Activated naive CD4-positive, alpha-beta T cell treated with anti-CD3 and anti-CD28 coated beads, Interleukin-2, amount 50 U/mL, for 72 hours (primary cell): ENCODE measurements at places on chromosomes 2 and 18. TPM values are rescaled to one million over a fixed set of nuclear protein-coding genes. Genes with fewer than 3 reads are reported as not detected.

GRCh38 chr2:175363699-175364098 lies 182.2 kb upstream of the ATP5MC3 start:
- no peak for DNase-seq

DNA sequence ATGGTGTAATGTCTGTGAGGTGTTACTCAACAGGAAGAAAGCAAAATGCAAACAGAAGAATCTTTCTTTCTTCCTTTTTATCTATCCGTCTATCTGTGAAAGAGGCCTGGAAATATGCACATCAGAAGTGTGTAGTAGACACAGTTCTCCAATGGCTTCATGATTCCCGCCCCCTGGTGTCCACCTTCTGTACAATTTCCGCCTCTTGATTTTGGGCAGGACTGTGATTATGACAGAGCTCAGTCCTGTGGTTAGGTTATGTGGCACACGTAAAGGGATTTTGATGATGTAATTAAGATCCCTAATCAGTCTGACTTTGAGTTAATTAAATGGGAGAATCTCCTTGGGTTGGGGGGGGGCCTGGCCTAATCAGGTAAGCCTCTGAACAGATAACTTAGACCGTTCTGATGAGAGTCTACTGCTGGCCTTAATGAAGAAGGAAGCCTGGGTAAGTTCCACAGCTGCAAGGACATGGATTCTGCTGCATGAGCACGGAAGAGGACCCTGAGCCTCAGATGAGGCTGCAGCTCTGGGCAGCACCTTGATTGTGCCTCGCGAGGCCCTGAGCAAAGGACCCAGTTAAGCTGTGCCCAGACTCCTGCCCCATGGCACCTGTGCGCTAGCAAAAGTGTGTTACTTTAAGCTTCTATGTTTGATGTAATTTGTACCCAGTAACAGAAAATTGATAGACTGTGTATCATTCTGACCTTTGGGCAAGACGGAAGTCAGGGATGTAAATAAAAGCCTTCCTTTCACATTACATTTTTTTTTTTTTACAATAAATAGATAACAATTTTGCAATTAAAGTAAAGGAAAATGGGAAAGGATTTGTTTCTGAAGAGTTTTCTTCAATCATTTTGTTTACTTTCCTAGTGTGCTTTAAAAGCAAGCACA lies 11.3 kb upstream of the KCNF1 start:
- DNase-seq, result no peak

DNA sequence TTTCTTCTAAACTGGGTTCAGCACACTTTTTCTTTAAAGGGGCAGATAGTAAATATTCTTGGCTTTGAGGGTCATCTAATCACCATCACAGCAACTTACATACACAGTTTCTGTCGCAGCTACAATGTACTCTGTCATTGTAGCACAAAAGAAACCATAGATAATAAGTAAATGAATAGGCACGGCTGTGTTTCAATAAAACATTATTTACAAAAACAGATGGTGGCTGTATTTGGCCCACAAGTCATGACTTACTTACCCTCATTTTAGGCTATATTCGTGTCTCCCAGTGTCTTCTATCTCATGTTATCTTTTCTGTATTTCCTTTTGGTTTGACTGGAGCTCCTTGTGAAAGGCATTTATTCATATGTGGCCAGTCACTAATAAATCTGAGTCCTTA lies 168.3 kb downstream of the MAP2 start:
- DNase-seq, result no peak

DNA sequence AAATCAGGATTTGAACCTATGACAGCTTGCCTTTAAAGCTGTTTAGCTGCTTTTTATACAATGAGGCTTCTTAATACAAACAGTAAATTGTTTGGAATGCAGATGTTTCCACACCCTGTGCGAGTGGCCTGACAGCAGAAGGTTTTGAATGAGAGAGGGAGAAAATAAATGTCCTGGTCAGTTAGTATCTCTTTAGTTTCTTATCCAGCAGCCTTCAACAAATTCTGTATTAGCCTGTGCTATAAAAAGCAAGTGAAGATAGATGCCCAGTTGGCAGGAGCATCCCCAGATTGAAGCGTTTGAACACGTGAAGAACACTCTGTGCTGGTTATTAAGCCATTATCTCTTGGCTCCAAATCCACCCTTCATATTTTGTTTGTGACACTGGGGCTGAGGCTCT lies 70.6 kb downstream of the CERS6 start:
- DNase-seq, result no peak

DNA sequence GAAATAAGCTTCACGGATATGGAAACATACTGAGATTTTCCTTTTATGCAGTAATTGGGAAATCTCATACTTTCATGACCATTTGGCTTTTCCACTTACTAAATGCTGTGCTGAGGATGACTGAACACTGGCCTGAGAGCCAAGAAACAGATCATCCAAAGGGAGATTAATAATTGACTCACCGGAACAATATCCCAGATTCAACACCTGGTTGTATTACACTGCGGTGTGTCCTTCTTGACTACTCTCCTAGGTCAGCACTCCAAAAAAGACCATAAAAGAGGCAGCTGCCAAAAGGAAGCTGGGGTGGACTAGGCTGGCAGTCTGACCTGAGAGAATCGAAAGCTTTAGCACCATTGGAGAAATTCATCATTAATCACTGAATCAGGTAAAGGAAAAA lies 469.1 kb downstream of the CBLN2 start:
- no peak for DNase-seq

- no peak for DNase-seq
These were observed 4.9 kb upstream of the PHLPP1 start for GRCh38 chr18:62710417-62710816.

DNA sequence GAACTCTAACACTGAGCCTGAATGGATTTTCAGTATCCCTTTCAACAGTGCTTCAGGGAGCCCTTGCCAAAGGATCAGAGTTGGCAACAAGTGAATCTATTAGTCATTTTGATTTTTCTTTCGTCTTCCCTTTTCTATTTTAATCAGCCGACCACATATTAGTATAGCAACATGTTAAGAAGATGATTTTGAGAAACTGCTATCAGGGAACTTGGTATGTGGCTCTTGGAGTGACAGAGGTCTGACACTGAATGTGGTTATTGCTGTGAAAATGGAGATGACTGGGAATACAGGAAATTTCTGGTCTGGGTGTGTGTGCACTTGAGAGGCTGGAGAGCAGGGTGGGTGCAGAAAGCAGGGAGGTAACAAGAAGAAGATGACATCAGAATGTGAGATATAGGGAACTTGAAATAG lies 28.7 kb upstream of the IL1RL1 start:
- no peak for DNase-seq

GRCh38 chr18:6795307-6795706 lies 65.8 kb downstream of the ARHGAP28 start:
- DNase-seq, result no peak

GRCh38 chr2:47660168-47660567 lies 122.8 kb upstream of the MSH6 start:
- no peak for DNase-seq

GRCh38 chr2:233680361-233681045 lies 1.2 kb upstream of the UGT1A7 start:
- no peak for DNase-seq

Gene HMSD
- 38.0 TPM for total RNA-seq

Gene TNP1
- total RNA-seq, result not detected

Gene GYPC
- 111 TPM for total RNA-seq
